ENCODE measurements at places on chromosomes 5 and 9. TPM values are rescaled to one million over a fixed set of nuclear protein-coding genes. Genes with fewer than 3 reads are reported as not detected.

DNA sequence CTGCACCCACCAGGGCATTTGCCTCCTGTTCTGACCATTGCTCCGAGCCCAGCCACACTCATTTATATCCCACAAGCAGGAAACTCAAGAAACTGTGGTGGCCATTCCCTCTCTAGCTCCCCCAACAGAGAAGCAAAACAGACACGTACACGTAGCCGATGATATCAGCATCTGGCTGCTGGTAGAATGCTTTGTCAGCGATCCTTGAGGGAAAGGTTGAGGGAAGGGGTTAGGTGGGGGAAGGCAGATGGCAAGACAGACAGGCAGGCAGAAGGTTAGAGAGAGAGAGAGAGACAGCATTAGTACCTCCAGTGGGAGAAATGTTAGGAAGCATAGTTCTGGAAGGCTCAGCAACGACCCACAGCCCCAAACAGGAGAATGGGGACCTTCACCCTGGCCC lies 7.8 kb downstream of the HIGD2A start:
- H3K4me1 ChIP-seq: peaks cover 4% of the 10 kb centered on the region
- DNase-seq: no peak
- no peak overlapping the region for H3K4me3 ChIP-seq
- H3K27ac ChIP-seq: no peak overlapping the region
- no peaks in the 10 kb centered on the region for H3K27me3 ChIP-seq

DNA sequence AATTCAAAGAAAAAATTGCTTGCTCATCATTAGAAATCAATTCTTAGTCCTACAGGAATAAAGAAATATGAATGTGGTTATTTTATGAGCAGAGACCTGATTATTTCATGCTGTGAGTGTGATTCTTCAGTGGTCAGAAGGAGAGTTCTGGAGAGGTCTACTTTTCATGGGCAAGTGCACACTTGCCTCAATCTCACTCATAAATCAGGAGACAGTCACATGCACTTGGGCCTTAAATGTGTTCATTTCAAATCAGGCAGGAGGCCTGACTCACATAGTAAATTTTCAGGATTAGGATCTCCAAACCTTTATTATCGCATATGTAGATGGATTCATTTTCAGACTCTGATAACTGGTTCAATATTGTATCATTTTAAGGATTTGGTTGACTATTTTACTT lies 323.2 kb upstream of the CCNH start:
- no peaks in the 10 kb centered on the region for H3K36me3 ChIP-seq
- no peak for DNase-seq
- H3K27me3 ChIP-seq: no peaks in the 10 kb centered on the region
- H3K27ac ChIP-seq: no peak overlapping the region
- H3K4me3 ChIP-seq: no peak overlapping the region
- H3K4me1 ChIP-seq: no peaks in the 10 kb centered on the region

DNA sequence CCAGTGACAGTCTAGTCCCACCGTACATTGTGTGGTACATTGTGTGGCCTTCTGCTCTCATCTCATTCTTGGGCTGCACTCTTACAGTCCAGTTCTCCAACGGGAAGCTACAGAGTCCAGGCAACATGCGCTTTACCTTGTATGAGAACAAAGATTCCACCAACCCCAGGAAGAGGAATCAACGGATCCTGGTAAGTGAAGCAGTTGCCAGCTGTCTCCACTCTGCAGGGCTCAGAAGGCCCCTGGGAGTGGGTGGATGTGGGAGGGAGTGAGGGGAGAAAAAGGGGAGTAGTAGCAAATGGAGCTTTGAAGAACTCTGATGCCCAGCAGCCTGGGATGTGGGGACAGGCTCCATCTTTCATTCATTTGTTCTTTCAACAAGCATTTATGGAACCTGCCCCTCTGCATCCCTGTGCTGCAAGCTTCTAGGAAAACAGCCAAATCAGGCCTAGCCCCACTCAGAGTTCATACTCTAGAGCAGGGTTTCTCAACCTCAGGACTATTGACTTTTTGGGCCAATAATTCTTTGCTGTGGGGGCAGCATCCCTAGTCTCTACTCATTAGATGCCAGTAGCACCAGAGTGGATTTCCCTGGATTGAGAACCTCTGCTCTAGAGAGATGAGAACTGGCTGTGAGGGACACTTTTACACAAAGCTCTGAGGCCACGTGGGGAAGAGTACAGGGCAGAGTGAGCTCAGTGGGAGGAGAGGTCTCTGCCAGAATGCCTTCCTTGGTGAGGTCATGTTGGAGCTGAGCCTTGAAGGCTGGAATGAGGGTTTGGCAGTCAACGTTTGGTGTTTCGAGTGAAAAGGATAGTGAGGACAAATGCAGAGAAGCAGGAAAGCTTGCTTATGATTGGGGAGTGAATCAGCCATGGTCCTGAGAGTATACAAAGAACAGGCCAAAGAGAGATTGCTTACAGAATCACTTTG lies 1.1 kb downstream of the POLR1E start:
- peak; percentile 64 for DNase-seq
- peaks cover 2% of the 10 kb centered on the region for H3K27me3 ChIP-seq
- H3K4me3 ChIP-seq: peak overlapping the region; percentile 91
- peaks cover 37% of the 10 kb centered on the region for H3K4me1 ChIP-seq
- peak overlapping the region; percentile 94 for H3K27ac ChIP-seq
- H3K36me3 ChIP-seq: peaks cover 42% of the 10 kb centered on the region

The IFNE gene
- not detected for total RNA-seq

- H3K36me3 ChIP-seq: no peaks in the 10 kb centered on the region
- H3K27ac ChIP-seq: no peak overlapping the region
- no peaks in the 10 kb centered on the region for H3K4me1 ChIP-seq
- H3K27me3 ChIP-seq: no peaks in the 10 kb centered on the region
Observed at GRCh38 chr9:111161015-111161415, 122.7 kb upstream of the LPAR1 start.

GRCh38 chr9:133603135-133603927 lies 5.9 kb downstream of the FAM163B start:
- no peaks in the 10 kb centered on the region for H3K36me3 ChIP-seq
- no peak overlapping the region for H3K27ac ChIP-seq
- DNase-seq: no peak
- no peaks in the 10 kb centered on the region for H3K4me1 ChIP-seq

Measured in activated CD4-positive, alpha-beta T cell treated with anti-CD3 and anti-CD28 coated beads, Interleukin-2, amount 10 ng/mL, durations not matched to agents 24 days and 14 days (primary cell).